ENCODE measurements at places on chromosomes 12 and 14.

GRCh38 chr12:70830221-70831061 is 90.1 kb downstream of the PTPRR start:
- no peak for DNase-seq

DNA sequence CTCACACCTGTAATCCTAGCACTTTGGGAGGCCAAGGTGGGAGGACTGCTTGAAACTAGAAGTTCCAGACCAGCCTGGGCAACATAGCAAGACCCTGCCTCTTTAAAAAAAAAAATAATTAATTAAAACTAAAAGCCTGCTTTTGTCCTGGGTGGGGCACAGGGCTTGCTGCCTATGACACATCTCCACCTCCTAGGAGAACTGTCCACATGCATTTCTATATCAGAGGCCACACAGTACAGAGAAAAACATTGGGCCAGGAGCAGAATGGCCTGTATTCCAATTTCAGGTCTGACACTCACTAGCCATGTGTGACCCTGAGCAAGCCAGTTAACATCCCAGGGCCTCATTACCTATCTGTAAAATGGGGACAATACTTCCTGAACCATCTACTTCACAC is 31.9 kb downstream of the CCDC88C start:
- no peak for DNase-seq

DNA sequence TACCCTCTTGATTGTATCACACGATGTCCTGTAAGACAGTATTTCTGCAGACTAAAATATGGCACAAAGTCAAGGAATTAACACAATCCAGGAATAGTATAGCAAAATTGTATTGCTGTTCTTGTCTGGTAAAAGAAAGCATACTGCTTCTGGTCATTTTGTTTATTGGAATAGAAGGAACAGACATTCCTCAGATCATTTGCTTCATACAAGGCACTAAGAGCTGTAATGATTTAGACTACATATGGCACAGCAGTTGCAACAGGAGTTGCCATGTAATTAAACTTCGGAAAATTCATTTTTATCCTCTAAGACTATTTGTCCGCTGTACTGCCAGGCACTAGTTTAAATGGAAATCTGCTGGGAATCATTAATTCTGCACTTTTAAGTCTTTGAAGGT is 7.6 kb upstream of the KERA start:
- no peak for DNase-seq

- no peak for DNase-seq
Observed at GRCh38 chr14:89794096-89794495, 160.4 kb downstream of the EFCAB11 start.

DNA sequence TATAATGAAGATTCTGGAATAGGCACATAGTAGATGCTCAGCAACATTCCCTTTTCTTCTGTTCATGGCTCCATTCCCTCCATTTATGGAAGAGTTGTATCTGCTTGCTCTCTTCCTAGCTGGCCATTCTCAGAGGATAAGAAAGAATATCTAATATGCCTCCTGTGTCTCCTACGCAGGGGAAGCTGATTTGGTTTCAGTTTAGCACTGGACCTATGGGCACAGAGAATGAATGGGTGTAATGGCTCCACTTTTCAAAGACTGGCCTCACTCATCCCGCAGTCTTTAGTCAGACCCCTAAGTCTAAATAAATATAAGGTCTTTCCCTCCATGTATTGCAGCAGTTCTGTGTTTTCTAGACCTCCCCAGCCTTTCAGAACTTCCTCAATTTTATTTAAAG is 2.0 kb downstream of the PKP2 start:
- DNase-seq: no peak

- peak; percentile 11 for DNase-seq
Observed at GRCh38 chr12:89707703-89708564, 704 bp downstream of the ATP2B1 start.

GRCh38 chr12:124780752-124781685 is 82.6 kb downstream of the SCARB1 start:
- no peak for DNase-seq

DNA sequence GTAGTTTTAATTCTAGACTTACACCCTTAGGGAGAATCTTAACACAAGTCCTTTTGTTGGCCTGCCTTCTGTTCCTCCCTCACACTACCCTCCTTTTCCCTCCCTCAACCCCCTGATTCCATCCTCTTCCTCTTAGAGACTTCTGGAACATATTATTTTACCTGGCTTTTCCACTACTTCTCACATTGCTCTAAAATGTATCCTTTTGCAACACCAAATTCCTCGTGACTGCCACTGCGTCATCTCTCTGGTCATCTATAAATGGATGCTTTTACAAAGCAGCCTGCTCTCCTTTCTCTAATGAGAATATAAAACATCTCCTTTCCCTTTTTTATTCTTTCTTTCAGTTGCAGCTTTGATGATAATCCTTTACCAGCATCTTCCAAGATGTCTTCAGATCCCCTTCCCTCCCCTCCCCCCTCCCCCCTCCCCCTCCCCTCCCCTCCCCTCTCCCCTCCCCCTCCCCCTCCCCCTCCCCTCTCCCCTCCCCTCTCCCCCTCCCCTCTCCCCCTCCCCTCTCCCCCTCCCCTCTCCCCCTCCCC is 93.6 kb downstream of the DIP2B start:
- DNase-seq: no peak

GRCh38 chr14:93041830-93042229 is 73.9 kb downstream of the ITPK1 start:
- DNase-seq: no peak

DNA sequence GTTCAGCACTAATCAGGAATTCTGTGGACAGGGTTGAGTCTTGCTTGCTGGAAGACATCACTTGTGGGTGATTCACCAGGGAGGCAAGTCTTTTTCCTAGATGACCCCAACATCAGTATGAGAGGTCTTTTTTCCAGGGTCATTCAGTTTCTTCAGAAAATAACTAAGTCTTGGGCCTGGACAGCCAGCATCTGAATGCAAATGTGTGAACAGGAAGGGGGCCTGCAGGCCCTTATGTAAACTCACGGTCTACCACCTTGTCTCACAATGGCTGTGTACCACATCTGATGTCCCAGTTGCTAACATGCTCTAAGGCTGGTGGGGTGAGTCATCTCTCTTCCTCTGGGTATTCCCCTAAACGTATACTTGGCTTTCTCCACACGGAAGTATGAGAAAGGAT is 79.2 kb downstream of the HECTD4 start:
- no peak for DNase-seq

- DNase-seq: no peak
Observed at GRCh38 chr14:61296719-61297502, 15.8 kb upstream of the TMEM30B start.

- no peak for DNase-seq
Observed at GRCh38 chr14:21026988-21027315, 2.1 kb upstream of the NDRG2 start.

DNA sequence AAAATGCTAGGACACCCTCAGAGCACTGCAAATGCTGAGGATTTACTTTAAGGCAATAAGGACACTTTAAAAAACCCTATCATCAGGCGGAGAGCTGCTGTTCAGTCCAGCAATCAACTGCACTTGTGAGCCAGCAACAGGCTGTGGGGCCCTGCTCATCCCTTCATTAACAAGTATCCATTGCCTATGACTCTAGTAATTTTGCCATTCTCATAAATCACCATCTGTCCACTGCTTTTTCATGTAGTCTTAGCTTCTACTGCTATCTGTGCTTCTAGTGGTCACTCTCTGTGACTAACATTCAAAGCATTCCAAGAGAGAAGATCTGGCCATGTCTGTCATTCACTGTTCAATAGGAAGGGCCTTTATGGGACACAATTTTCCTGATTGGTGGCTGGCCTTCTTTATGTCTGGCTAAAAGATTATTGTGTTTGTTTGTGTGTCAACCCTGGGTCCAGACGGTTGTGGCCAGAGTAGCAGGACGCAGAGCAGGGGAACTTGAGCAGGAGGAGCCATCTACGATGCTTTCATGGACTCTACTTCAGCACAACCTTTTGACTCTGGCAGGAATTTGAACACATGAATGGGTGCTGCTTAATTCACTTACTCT is 3.6 kb upstream of the KRAS start:
- DNase-seq: no peak

Measured in stimulated activated CD8-positive, alpha-beta memory T cell treated with anti-CD3 and anti-CD28 coated beads, Interleukin-4, amount 100 ng/mL, for 1 hour (primary cell).